Dermis blood vessel endothelial cell (primary cell): ENCODE measurements at places on chromosomes 3 and 15. TPM values are rescaled to one million over a fixed set of nuclear protein-coding genes. Genes with fewer than 3 reads are reported as not detected.

- peak; percentile 15 for DNase-seq
These were observed 221.3 kb upstream of the CDIN1 start for GRCh38 chr15:36358094-36358493.

Gene ERICH6
- total RNA-seq: not detected in 2 replicates

DNA sequence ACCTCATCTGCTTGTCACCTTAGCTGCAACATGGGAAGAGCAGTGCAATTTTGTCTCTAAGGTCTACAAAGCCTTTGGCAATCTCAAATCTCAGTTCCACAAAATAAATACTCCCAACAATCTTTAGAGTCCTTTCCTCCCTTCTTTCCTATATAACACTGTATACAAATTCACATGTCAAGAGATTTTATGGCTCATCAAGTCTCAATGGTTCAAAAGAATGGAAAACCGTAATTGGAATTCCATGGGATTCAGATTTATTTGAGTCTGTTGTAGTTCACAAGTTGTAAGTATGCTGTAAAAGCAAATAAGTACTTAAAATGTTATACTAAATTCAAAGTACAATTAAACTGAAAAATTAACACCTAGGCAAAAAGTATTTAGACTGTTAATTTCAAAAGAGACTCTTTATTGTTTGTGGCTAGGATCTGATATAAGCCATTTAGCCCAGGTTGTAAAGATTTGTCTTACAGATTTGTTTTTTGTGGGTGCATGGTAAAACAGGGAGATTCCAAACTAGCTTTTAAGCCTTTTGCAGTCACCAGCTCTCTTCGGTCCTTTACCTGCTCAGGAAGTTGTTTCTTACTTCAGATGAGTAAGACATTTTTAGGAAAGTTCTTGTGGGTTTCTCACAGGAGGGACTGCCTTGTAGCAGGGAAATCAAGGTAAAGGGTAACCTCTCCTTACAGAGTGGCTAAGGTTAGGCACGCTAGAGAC is 50.1 kb downstream of the CMSS1 start:
- no peak for DNase-seq

DNA sequence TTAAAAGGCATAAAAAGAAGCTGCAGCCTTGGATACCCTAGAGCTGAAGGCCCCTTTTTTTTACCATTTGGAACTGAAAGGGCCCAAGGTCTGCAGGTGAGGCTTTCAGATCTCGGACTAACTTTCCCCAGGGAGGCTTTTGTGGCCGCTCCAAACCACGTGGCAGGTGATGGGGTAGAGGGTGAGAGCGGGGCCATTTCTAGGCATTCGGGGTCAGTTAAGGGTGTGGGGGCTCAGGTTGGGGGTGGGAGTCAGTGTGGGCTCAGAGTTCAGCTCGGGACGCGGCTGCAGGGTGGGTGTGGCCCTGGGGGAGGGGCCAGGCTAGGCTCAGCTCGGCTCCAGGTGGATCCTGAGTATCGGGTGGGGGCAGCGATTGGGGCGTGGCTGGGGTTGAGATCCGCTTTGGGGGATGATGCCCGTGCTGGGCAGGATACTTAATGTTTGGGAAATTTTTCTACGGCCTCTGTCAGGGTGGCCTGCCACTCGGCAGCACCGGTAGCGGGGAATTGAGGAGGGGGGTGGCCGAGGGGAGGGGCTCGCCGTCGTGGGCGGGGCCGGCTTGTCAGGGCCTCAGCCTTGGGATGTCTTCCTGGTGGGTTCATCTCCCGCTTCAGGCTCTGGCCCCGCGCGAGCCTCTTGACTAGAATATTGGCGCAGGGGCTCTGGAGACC is 2.5 kb downstream of the KLF13 start:
- no peak for DNase-seq

Gene SCAMP5
- 9.5 and 11.6 TPM in 2 replicates for total RNA-seq

Gene GABRR3
- total RNA-seq: not detected in 2 replicates
